Stimulated activated naive CD4-positive, alpha-beta T cell treated with Interleukin-2 at 50 U/mL for 16 hours (primary cell): ENCODE measurements at places on chromosomes 7 and 10.

GRCh38 chr10:19791032-19791431 lies 25.2 kb upstream of the PLXDC2 start:
- no peak for DNase-seq

- no peak for DNase-seq
These were observed 77.9 kb downstream of the SNX10 start for GRCh38 chr7:26369593-26369992.

GRCh38 chr7:19368491-19368925 lies 223.3 kb upstream of the FERD3L start:
- DNase-seq = no peak

DNA sequence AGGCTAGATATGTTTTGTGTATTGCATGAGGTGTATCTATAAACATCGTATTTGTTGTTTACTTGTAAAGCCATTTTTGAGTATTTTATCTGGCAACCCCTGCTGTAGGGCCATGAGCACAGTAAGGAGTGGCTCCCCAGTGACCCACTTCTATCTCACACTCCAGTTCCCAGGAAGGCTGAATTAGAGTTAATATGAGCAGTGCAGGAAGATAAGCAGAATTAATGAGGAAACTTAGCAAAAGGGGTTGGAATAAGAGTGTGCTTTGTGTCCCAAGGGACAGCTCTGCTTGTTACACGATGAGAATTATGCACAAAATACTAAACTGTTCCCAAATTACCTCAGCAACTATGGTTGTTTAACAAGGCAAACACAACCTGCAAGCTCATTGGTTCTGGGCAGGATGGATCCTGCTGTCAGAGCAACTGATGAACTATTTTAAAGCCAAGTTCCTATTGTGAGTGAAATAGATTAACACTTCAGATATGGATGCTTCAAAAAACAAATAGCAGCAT lies 1005.8 kb downstream of the NRG3 start:
- DNase-seq = no peak

GRCh38 chr7:22231806-22232205 lies 125.1 kb downstream of the RAPGEF5 start:
- DNase-seq = no peak

DNA sequence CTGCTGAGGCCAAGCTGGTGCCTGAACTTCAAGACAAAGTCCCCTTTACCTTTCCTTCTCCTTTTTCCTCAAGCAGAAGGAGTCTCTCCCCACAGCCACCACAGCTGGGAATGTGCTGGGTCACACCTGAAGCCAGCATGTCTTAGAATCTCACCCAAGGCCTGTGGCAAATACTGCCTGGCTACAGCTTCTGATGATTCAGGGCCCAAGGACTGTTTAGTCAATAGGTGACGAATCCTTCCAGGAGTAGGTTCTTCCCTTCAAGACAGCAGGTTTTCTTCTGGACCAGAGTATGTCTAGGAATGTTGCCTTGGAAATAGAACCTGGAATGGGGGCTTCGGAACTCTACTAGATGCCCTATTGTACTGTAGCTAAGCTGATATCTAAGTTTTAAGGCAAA lies 374.6 kb downstream of the KIF20B start:
- no peak for DNase-seq

DNA sequence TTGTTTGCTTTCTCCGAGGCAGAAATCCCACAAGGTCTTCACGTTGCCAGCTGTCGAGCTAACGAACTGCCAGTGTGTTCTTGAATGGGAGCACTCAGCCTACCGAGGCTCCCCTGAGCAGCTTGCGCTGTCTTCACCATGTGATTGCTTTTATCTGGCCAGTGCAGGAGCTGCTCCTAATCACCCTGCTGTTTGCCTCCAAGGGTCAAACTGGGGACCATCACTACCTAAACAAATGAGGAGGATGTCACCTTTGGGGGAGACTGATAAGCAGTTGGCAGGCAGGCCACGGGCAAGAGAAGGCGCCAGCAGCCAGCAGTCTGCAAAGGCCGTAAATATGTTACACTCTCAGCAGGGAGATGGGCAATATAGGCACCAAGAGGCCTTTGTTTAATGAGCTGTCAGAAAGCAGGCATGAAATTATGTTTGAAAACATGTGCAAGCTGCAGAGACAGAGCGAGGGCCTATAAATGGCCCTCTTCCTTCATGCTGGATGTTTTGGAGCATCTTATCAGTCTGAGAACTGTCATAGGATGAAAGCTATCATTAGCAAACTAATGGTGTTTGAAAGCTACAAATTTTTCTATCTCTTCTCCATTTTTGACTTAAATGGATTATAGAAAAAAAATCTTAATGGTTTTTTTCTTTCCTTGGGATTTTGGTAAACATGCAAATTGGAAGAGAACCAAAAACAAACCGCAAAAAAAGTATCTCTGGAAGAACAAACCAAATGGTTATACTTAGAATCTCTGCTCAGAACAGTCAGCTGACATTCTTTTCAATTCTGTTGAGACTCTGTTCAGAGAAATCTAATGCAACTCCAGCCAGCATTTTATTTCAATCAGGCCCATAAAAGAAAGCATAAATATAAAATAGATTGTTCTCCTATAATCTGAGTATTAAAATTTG lies 267.3 kb upstream of the NPVF start:
- no peak for DNase-seq
